ENCODE measurements at places on chromosomes 3 and 15.

GRCh38 chr3:71956069-71956340, 171.1 kb upstream of the PROK2 start:
- DNase-seq, result no peak

- peak; percentile 60 for DNase-seq
Observed at GRCh38 chr3:185353823-185354614, 8.9 kb upstream of the MAP3K13 start.

DNA sequence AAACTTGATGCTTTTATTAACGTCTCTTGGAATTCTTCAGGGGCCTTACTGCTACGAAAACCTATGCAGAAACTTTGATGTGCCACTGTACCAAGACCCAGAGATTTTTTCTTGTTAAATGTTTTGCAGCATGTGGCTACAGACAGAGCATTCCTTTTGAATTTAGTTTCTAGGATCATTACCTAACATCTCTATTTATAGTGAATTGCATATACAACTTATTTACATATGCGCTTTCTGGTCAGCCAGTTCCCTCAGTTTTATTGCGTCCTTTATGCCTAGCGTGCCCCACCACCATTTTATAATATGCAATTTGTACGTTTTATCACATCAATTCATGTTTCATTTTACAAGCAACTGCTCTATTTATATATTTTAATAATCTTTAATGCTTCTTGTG, 46.2 kb upstream of the AGTR1 start:
- no peak for DNase-seq

DNA sequence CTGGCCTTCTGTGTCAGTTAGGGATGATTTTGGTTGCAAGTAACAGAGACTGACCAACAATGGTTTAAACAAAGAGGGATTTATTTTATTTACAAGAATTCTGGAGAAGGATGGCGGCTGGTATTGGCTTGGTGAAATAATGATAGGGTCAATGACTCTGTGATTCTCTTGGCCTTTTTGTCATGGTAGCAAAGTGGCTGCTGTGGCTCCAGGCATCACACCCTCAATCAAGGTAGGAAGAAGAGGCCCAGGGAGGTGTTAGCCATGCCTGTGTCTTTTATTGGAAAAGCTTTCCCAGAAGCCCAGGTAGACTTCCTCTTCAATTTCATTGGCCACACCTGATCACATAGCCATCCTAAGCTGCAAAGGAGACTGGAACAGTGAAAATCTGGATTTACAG, 13.1 kb downstream of the FAM107A start:
- no peak for DNase-seq

DNA sequence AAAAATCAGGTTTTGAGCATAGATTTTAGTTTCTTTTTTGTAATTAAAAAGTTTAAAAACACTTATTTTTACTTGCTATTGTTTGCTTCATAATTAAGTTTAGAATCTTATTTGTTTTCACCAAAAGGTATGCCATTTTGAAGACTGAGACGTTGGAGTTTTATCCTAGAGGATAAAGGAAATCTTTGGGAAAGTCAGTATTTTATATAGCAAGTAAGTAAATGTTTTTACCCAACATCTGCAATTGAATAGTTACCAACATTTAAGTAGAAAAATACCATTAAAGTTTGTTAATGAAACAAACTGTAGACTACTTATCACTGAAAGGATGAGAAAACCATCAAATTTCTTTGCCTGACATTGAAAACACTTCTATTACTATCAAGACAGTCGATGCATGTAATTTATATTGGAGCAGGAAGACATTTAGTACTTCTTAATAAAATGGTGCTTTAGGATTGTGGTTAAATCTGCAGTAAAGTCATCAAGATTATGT, 14.0 kb upstream of the CHD2 start:
- DNase-seq, result no peak

GRCh38 chr3:120022729-120023128, 71.5 kb downstream of the GSK3B start:
- no peak for DNase-seq

GRCh38 chr3:37949866-37950265, 40.7 kb upstream of the VILL start:
- DNase-seq, result no peak

Measured in activated naive CD4-positive, alpha-beta T cell treated with Interleukin-2 at 50 U/mL for 16 hours (primary cell).